ENCODE measurements at places on chromosomes 2 and 18.

GRCh38 chr2:45888167-45888566 is 236.7 kb downstream of the PRKCE start:
- peak; percentile 76 for DNase-seq

DNA sequence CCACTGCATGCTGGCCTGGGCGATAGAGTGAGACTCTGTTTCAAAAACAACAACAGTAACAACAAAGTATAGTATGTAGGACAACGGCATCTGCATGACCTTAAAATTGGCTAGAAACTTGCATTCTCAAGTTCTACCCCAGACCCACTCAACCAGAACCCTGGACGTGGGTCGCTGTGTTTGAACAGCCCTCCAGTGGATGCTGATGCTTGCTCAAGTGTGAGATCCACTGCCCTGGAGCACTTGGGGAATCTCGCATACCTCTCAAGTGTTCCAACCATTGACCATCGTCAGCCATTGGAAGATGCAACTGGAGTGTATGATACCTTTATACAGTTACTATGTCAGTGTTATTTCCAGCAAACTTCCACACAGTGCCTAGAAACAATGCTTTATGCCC is 435.9 kb downstream of the DCDC2C start:
- no peak for DNase-seq

GRCh38 chr2:124692707-124693106 is 667.6 kb downstream of the CNTNAP5 start:
- no peak for DNase-seq

- no peak for DNase-seq
These were observed 17.5 kb upstream of the ILKAP start for GRCh38 chr2:238220892-238221521.

- no peak for DNase-seq
These were observed 1049.0 kb downstream of the TSN start for GRCh38 chr2:122804494-122804893.

DNA sequence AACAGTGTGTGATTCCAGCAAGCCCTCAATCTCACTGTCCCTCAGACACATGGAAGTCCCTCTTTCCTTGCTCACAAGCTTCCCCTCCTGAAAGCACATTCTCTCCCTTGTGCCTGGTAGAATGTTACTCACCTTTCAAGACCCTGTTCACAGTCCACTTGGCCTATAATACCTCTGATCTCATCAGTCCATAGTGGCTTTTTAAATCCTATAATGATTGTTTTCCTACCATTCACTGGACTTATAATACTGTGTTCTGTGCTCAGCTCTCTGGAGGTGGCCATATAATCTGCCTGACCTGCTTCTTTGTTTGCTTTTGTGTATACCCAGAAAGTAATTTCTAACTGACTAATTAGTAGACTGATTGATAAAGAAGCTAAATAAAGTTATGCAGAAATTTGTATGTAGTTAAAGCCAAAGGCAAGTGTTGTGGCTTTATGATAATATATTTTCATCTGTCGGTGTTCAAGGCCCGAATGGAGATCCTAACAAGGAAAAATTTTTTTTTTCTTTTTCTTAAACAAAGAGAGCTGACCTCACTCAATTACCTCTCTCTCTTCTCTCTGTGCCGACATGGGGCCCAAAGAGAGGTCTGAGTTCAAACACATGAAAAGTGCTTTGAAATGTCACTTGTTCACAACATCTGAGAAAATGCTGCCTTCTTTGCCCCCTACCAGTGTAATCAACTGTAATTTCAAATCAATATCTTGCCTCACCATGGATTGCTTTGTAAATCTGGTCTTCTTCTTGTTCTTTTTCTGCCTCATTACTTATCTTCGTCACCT is 1033.0 kb upstream of the PIK3C3 start:
- DNase-seq, result no peak

GRCh38 chr2:189791338-189792042 is 7.2 kb downstream of the PMS1 start:
- DNase-seq, result no peak
